ENCODE measurements at places on chromosomes 16 and 17. TPM values are rescaled to one million over a fixed set of nuclear protein-coding genes. Genes with fewer than 3 reads are reported as not detected.

KRT24 gene
- total RNA-seq: not detected

KRT10 gene
- 29.9 TPM for total RNA-seq

TNFRSF17 gene
- not detected for total RNA-seq

HOXB9 gene
- 0.09 TPM for total RNA-seq

FBXL16 gene
- 12.0 TPM for total RNA-seq

KIF2B gene
- total RNA-seq: not detected

DNAH17 gene
- 0.02 TPM for total RNA-seq

TAT gene
- not detected for total RNA-seq

PRAC2 gene
- not detected for total RNA-seq

NPIPB8 gene
- total RNA-seq: 1.6 TPM

OTOP2 gene
- total RNA-seq: not detected

CAPNS2 gene
- 0.27 TPM for total RNA-seq

SEC14L5 gene
- not detected for total RNA-seq
